ENCODE measurements at places on chromosomes 16 and 17. TPM values are rescaled to one million over a fixed set of nuclear protein-coding genes. Genes with fewer than 3 reads are reported as not detected.

Gene DOC2B
- 0.34 TPM for total RNA-seq

Gene HSD3B7
- total RNA-seq, result 3.8 TPM

Gene GAST
- not detected for total RNA-seq

Gene TPSD1
- not detected for total RNA-seq

Gene NECAB2
- not detected for total RNA-seq

Gene SLC47A1
- not detected for total RNA-seq

Gene KPNA2
- total RNA-seq, result 219 TPM

Gene HS3ST4
- total RNA-seq, result not detected

Gene LPO
- total RNA-seq, result not detected

Gene RCVRN
- total RNA-seq, result not detected

Gene SMIM36
- total RNA-seq, result not detected

Gene RAB37
- total RNA-seq, result 93.8 TPM

Gene SLC35G6
- not detected for total RNA-seq

Gene VASN
- total RNA-seq, result not detected

Gene KRT39
- not detected for total RNA-seq

Gene MYH3
- 5.0 TPM for total RNA-seq

Gene KRT9
- not detected for total RNA-seq

Gene TMC8
- total RNA-seq, result 371 TPM

Gene PRKCB
- 71.9 TPM for total RNA-seq

Gene C17orf107
- 0.20 TPM for total RNA-seq

Gene KRTAP9-2
- total RNA-seq, result not detected

Gene NTN1
- 0.07 TPM for total RNA-seq

Gene HNF1B
- 1.0 TPM for total RNA-seq

Gene NPIPA2
- 5.8 TPM for total RNA-seq

Gene ANTKMT
- 26.1 TPM for total RNA-seq

Gene CAPNS2
- 0.27 TPM for total RNA-seq

Gene ACSM3
- total RNA-seq, result 5.5 TPM

Gene DCXR
- 124 TPM for total RNA-seq

Gene SHISA9
- 0.02 TPM for total RNA-seq

Gene TP53TG3B
- total RNA-seq, result not detected

Gene CPHXL2
- not detected for total RNA-seq

Gene NKD1
- total RNA-seq, result 1.1 TPM

Gene DNAI2
- 0.50 TPM for total RNA-seq

Gene TSNAXIP1
- 0.36 TPM for total RNA-seq

Gene KRT31
- total RNA-seq, result not detected

Gene CTNS
- 26.9 TPM for total RNA-seq

Gene GNAO1
- total RNA-seq, result 2.1 TPM

Gene CA7
- total RNA-seq, result 0.20 TPM

Gene SRCIN1
- 0.14 TPM for total RNA-seq

Gene TP53TG3
- total RNA-seq, result not detected

Gene FOXN1
- not detected for total RNA-seq

Gene ASIC2
- not detected for total RNA-seq

Gene SLC52A1
- 0.16 TPM for total RNA-seq

Gene SSH2
- total RNA-seq, result 64.1 TPM

Gene ANKRD13B
- total RNA-seq, result 13.0 TPM

Gene GPRC5C
- not detected for total RNA-seq

Gene CCDC200
- total RNA-seq, result not detected

Gene KLHL10
- 0.07 TPM for total RNA-seq

Gene ABI3
- 44.0 TPM for total RNA-seq

Gene HOXB9
- 0.09 TPM for total RNA-seq

Gene AOC3
- 0.70 TPM for total RNA-seq

Gene IGFBP4
- total RNA-seq, result 191 TPM

Gene SLC6A2
- total RNA-seq, result not detected

Gene WBP2
- total RNA-seq, result 66.3 TPM

Gene KRT20
- total RNA-seq, result not detected
